ENCODE measurements at places on chromosomes 11 and 22. TPM values are rescaled to one million over a fixed set of nuclear protein-coding genes. Genes with fewer than 3 reads are reported as not detected.
A peak's percentile ranks its signal among the peaks of the same experiment; 100 is the strongest.

HBB gene
- total RNA-seq: not detected

- no peak for DNase-seq
Observed at GRCh38 chr22:37228106-37229011, 15.7 kb downstream of the RAC2 start.

GRCh38 chr11:123567466-123567865 is 87.0 kb downstream of the SCN3B start:
- DNase-seq: no peak

DMC1 gene
- 20.8 TPM for total RNA-seq

BRMS1 gene
- total RNA-seq: 107 TPM

DNA sequence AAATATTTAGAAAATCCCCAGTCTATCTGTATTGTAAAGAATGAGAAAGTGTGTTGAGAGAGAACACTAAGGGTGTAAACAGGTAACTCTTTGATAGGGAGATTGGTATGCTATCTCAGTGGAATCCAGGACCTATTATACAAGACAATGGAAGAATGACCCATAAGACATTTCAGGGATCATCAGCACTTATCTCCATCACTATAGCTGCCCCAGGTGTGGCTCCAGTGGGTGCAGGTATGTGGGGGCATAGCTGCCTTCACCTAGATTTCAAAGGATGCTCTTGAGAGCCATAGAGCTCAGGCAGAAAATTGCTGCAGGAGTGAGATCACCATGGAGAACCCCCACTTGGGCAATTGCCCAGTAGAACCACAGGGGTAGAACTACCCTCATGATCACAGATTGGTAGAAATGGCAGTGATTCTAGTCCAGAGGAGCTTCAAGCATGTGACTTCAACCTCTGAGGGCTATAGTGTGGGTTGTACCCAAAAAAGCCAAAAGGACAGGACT is 252.3 kb upstream of the TBCEL start:
- no peak for DNase-seq

- DNase-seq: no peak
Observed at GRCh38 chr22:28822930-28823551, 22.7 kb upstream of the XBP1 start.

DNA sequence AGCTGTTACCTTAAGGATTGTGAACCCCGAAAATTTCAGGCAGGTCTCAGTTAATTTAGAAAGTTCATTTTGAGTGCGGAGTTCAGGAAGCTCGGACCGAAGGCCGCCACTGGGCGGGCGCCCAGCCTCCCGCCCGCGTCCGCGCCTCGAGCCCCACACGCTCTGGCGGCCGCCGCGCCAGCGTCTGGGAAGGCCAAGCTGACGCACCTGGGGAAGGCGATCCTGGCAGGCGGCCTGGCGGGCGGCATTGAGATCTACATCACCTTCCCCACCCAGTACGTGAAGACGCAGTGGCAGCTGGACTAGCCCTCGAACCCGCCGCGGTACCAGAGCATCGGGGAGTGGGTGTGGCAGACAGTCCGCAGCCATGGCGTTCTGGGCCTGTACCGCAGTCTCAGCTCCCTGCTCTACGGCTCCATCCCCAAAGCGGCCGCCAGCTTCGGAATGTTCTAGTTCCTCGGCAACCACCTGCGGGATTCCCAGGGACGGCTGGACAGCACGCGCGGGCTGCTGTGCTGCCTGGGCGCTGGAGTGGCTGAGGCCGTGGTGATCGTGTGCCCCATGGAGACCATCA is 79.5 kb downstream of the CCDC83 start:
- no peak for DNase-seq

- DNase-seq: no peak
Observed at GRCh38 chr22:41471568-41471967, 2.7 kb downstream of the ACO2 start.

- DNase-seq: peak; percentile 71
Observed at GRCh38 chr11:126355926-126356897, 726 bp downstream of the ST3GAL4 start.

DNA sequence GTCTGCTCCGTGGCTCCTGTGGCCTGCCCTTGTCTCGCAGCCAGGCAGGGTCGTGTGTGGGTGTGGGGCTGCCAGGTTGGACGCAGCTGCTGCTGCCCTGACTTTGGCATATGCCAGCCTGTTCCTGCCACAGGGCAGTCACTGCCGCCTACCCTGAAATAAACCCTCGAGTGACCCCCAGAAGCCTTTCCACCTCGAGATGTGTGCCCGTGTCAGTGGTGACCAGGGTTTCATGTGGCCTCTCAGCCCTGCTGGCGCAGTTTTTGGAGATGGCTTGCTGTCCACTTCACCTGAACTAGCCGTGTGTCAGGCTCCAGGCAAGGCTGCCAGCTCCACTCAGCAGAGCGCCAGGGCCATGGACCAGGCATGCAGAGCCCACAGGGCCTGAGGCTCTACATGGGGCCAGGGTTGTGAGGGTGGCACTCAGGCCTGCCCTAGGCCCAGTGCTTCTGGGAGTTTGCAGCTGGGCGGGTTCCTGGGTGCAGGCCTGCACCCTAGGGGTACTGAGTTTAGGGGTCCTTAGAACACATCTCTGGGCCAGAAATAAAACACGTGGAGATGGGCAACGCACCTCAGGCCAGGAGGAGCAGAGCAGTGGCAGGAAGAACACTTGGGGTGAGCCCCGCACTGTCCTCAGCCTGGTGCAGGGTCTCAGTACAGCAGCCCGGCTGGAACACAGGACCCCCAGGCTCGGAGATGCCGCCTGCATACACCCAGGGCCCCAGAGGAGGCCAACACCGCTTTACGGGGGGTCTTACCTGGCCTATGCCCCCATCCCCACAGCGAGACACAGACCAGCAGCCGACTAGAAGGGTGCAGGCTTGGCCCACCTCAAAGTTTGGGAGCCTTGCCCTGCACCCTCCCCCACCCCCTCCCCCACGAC is 8.8 kb upstream of the PANX2 start:
- DNase-seq: no peak

OR4D6 gene
- not detected for total RNA-seq

CRYAB gene
- total RNA-seq: 70.6 TPM

DNA sequence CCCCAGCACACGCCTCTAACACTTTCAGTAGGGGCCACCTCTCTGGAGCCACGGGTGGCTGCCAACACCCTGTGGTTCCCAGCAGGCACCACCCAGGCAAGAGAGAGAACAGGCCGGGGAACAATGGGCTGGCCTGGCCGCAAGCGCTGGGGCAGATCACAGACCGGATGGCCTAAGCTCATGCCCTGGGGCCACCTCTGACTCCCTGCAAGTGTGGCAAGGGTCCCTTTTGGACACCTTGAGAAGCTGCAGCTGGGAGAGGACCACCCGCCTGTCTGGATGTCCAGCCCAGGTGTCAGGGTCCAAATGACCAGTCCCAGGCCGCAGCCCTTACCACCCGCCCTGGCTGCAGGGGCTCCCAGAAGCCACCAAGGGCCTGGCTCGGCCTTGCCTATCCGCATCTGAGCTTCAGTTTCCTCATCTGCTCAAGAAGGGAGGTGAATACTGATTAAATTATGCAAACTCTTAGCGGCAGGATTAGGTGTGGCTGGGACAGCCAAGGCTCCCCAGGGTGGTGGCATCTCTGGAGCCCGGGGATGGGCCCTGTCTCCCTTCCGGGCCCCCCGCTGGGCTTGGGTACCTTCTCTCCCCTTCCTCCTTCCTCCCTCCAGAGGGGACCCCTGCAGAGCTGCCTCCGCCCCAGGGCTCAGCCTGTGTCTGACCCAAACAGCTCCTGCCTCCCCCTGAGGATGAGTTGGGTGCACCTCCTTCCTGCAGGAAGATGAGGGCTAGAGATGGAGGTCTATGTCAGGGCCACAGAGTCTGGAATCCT is 785 bp upstream of the SUSD2 start:
- no peak for DNase-seq

- peak; percentile 48 for DNase-seq
Observed at GRCh38 chr11:107370390-107370789, 87.2 kb downstream of the CWF19L2 start.

GRCh38 chr11:22780952-22781593 is 48.5 kb downstream of the SVIP start:
- no peak for DNase-seq

DNA sequence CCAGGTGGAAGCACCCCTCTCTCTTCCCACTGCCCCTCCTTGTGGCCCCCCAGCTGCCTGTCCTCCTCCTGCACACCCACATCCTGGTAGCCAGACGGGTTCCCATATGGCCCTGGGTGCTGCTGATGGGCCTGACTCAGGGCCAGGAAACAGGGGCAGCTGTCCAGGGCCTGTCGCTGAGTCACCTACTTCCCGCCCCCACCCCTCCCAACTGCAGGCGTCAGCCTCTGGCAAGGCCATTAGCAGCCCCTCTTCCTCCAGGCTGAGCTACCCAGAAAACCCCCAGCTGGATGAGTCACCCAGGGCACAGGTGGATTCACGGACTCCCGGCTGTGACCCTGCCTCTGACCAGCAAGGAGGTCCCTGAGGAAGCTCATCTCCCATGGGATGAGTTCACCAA is 6.9 kb upstream of the GAL start:
- peak; percentile 91 for DNase-seq

- no peak for DNase-seq
Observed at GRCh38 chr11:8233691-8234424, 29.8 kb downstream of the LMO1 start.

- DNase-seq: no peak
Observed at GRCh38 chr22:33894515-33894914, 25.8 kb downstream of the LARGE1 start.

DNA sequence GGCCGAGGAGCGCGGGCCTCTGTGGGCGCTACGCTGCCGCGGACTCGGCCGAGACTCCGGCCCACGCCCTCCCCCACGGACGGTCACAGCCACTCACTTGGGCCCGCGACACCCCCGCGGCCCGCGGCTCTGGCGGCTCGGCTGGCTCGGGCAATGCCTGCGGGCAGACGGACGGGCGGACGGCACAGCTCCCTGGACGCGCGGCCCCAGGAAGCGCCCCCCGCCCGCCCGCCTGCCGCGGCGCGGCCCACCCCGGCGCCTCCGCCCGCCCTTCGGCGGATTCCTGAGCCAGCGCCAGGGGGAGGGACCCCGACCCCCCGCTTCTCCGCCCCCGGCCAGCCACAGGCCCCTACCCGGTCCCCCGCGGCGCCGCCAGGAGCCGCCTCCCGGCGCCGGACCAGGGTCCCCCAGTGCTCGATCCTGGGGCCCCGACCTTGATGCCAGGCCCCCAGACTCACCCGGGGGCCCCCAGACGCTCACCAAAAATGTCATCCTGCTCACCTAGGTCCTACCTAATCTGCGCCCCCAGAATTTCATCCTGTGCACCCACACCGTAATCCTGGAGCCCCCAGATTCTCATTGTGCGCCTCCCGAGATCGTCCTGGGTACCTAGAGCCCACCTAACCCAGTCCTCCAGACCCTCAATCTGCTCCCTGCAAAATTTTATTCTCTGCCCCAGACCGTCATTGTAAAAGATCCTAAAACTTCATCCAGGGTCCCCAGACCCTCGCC is at the start of gene EFEMP2:
TSS of gene EFEMP2 (minus strand) at position 215 of the 732 bp plus-strand sequence. CDS start 446 bp downstream, outside the sequence.
- no peak for DNase-seq

DNA sequence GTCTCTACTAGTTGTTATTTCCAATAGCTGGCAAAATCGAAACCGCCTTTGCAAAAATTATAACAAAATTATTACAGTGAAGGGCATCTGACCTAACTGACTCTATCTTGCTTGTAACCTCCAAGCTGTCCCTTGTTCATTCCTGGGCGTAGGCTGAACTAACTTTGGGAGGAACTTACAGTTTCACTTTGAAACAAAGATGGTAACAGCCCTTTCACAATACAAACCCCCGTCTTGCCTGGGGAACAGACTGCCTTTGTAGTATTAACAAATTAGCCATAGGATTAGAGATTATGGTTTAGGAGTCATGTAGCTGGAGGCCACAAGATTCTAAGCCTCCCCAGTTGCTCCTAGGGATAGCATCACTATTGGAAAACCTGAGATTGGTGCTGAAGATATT is 131.6 kb upstream of the HSD17B12 start:
- DNase-seq: no peak

- DNase-seq: no peak
Observed at GRCh38 chr11:118531597-118532084, 649 bp downstream of the TMEM25 start.

DNA sequence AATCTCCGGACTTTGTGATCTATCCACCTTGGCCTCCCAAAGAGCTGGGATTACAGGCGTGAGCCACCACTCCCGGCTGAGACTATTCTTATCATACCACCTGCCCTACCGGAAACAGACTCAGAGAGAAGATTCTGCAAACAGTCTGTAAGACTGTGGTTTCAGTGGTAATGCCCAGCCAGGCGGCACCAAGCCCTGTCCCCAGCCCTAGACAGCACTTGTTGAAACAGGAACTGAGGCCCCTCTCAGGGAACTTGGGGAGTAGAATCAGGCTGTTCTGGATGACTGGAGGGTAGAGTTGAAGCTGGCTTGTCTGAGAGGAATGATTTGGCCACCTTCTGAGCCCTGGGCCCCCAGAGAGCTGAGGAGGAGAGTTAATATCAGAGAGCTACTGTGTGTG is 1.3 kb upstream of the INSC start:
- DNase-seq: no peak

DNA sequence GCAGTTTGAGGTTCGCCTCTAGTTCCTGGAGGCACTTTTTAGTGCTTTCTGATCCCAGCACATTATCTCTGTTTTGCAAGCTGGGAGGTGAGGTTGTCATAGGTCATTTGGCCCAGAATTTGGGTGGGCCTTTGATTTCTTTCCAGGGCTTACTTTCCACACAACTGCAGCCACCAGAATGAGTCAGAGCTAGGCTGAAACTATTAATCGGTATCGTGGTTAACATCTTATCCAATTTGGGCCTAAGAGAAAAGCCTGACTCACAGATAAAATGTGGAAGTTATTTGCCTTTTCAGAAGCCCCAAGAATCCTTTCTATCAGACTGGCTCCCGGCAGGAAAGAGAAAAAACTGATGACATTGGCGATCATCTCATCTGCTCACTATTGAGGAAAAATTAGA is 166.4 kb downstream of the KIRREL3 start:
- peak; percentile 77 for DNase-seq

DNA sequence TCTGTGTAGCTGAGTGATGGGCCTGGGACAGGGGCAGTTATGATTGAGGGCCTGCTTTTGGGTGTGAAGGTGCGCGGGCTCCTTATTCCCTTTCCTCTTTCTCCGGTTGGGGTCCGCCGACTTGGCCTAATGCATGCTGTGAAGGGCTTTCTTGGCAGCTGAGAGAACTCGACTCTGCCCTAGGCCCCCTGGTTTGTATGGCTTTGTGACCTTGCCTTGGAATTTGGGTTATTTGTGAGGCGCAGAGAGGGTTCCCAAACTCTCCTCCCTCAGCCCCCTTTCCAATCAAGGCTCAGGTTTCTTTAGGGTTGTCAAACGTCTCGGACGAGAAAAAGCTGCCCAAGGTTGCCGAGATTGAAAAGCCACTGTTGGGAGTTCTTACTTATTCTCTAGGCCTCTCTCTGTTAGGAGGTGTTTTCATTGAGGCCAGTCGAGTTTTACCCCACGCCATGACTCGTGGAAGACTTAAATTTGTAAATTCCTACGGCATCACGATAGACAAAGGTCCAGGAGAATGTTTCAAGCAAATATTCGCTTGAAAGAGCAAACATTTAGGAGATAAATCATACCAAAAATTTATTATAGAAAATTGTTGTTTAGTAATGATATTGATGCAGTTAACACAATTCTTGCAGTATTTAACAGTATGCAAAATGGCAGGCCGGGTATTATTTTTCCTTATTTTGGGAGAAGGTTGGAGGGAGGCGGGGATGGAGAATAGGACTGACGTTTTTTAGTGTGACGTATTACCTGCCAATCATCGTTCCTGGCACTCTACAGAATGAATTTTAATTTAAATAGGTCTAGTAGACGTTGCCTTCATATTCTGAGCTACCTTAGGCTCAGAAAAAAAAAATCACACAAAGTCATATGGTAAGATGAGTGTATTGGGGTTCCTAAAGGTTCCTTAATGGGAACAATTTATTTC is 689 bp downstream of the PDHX start:
- DNase-seq: no peak
